Posterior vena cava (tissue), 2 donors: ENCODE measurements at places on chromosomes 12 and 14. TPM values are rescaled to one million over a fixed set of nuclear protein-coding genes. Genes with fewer than 3 reads are reported as not detected.

The KLRC2 gene
- 0.46 TPM for total RNA-seq

- peak; percentile 60 for DNase-seq
These were observed 35.8 kb downstream of the DAO start for GRCh38 chr12:108915632-108916133.

DNA sequence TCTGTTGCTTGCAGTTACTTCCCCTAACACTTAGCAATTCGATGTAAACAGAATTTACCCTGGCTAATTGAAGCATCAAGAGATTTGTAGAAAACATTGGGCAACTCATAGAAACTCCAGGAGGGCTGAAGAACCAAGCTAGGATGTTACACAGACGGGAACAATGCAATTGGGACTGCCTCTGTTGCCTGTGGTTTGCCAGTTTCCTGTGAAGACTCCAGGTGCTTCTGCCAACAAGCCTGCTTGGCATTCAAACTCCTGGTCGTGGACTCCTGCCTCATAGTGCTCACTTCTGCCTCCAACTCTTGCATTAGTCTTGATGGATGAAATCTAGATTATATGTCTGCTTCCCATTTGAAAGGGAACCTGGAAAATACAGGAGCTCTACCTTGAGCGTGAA is 246.0 kb downstream of the BMP4 start:
- DNase-seq = no peak

- DNase-seq = peak; percentile 73
These were observed 208.2 kb upstream of the RTL1 start for GRCh38 chr14:101111620-101112290.

DNA sequence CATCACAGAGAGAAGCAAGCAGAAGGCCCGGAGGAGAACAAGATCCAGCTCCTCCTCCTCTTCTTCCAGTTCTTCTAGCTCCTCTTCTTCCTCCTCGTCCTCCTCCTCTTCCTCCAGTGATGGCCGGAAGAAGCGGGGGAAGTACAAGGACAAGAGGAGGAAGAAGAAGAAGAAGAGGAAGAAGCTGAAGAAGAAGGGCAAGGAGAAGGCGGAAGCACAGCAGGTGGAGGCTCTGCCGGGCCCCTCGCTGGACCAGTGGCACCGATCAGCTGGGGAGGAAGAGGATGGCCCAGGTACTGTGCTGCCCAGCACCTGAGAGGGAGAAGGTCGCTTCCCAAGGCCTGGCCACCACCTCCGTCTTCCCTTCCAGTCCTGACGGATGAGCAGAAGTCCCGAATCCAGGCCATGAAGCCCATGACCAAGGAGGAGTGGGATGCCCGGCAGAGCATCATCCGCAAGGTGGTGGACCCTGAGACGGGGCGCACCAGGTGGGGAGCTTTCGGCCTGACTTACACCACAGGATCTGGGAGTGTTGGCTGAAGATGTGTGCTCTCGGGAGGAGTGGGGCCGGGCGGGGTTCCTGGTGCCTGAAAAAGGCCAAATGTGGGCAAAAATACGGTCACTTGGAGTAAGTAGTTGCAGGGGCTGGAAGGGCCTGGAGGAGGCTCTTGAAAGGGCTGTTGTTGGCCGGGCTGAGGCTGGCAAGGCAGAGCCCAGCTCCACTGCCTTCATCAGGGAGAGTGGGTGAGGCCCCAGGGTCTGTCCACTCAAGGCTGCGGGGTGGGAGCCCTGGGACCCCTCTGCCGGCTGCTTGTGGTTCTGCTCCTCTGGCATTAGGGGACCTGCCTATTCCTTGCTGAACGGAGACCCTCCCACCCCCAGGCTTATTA is 1.4 kb downstream of the ARL6IP4 start:
- no peak for DNase-seq
